NCI-H510A treated with DMSO at 0.1 percent for 48 hours (cell line): ENCODE measurements at places on chromosomes 5 and 9.
A peak's percentile ranks its signal among the peaks of the same experiment; 100 is the strongest.

GRCh38 chr9:122314165-122314564, 49.5 kb downstream of the MRRF start:
- DNase-seq: peak; percentile 12

DNA sequence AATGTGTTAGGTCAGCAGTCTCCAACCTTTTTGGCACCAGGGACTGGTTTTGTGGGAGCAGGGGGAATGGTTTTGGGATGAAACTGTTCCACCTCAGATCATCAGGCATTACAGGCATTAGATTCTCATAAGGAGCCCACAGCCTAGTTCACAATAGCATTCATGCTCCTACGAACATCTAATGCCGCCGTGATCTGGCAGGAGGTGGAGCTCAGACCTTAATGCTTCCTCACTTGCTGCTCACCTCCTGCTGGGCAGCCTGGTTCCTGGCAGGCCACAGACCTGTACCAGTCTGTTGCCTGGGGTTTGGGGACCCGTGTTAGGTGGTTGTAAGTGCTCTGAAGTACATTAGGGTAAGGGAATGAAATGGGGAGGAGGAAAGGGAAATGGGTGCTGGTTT, 9.7 kb upstream of the CTNNA1 start:
- no peak for DNase-seq

DNA sequence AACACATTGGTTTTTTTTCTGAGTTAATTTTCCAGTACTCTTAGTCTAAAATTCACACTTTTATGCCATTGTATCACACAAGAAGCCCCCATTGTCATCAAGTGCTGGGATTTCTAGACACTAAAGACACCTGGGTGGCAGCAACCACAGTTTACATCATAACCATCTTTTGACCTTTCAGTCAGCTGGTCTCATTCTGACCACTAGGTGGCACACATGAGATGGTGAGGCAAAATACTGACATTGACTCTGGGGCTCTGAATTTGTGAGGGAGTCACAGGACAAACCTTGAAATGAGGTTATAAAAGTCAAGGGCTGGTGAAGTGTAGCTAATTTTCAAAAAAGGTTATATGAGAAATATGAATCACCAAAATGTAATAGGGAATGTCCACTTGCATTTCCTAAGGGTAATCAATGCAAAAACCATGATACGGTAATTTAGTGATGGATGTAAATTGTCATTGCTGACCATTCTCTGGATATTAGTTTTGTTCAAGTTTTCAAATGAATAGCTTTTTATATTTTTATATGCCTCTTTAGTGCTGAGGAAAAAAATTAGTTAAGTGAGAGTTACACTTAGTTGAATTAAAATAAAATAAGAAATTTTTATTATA, 229.4 kb downstream of the DMAC1 start:
- peak; percentile 37 for DNase-seq

GRCh38 chr5:95081982-95082381, 202.9 kb downstream of the MCTP1 start:
- DNase-seq: no peak

GRCh38 chr5:158485604-158486081, 614.1 kb downstream of the EBF1 start:
- no peak for DNase-seq

GRCh38 chr9:124312290-124313265, 54.8 kb downstream of the NEK6 start:
- DNase-seq: no peak

- peak; percentile 82 for DNase-seq
These were observed 226.3 kb downstream of the SMARCA2 start for GRCh38 chr9:2241461-2241835.

GRCh38 chr9:134888603-134889190, 8.1 kb downstream of the FCN2 start:
- DNase-seq: no peak

DNA sequence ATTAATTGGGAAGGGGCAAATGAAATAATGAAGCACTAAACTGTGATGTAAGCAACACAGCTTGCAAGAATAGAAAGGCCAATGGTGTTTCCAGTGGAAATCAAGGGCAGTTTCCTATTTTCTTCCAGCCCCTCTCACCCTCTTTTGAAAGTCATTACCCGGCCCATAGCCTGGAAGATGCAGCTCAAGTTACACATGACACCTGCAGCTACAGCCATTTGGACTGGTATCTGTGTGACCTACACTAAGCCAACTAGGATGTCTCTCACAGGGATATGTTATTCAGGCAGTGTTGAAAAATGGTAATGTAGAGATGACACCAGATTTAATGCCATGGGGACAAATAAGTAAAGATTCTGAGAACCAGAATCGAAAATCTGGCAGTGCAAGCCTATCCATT, 439.4 kb upstream of the ZNF462 start:
- peak; percentile 18 for DNase-seq
